ENCODE measurements at places on chromosomes 5 and 9.

GRCh38 chr5:113808956-113809355 lies 295.5 kb downstream of the YTHDC2 start:
- H3K27me3 ChIP-seq, result no peaks in the 10 kb centered on the region
- no peak overlapping the region for H3K27ac ChIP-seq
- no peaks in the 10 kb centered on the region for H3K36me3 ChIP-seq

- peaks cover 8% of the 10 kb centered on the region for H3K27me3 ChIP-seq
- H3K27ac ChIP-seq, result no peak overlapping the region
- H3K4me1 ChIP-seq, result peaks cover 10% of the 10 kb centered on the region
- H3K4me3 ChIP-seq, result no peak overlapping the region
- DNase-seq, result no peak
Measured at GRCh38 chr5:74239261-74239660, 401.3 kb downstream of the ENC1 start.

DNA sequence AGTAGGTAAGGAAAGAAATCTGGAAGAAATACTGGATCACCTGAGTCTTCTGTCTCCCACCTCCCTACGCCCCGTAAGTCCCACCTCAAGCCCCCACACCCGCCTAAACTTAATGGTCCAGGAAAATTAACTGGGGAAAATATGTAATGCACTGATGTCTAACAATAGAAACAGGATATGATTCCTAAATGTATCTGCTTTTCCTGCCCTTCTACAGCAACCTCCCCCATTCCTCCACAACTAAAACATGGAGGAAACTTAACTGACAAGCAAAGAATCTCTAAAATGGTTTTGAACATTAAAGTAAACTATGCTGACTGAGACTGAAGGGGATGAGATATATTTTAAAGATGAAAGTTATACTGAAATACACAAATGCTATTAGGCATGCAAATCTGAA lies 10.4 kb downstream of the RFX3 start:
- H3K36me3 ChIP-seq, result peaks cover 11% of the 10 kb centered on the region
- no peaks in the 10 kb centered on the region for H3K27me3 ChIP-seq
- no peak overlapping the region for H3K4me3 ChIP-seq
- peaks cover 8% of the 10 kb centered on the region for H3K4me1 ChIP-seq

DNA sequence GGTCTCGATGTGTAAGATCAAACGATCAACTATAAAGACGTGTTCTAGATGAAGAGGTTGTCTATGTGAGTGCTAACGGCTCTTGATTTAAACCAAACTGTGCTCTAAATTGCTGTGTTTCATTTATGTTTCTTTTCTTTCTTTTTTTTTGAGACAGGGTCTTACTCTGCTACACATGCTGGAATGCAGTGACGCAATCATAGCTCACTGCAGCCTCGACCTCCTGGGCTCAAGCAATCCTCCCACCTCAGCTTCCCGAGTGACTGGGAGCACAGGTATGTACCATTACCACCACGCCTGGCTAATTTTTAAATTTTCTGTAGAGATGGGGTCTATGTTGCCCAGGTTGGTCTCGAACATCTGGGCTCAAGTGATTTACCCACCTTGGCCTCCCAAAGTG lies 24.0 kb upstream of the RNF130 start:
- H3K4me1 ChIP-seq, result peaks cover 30% of the 10 kb centered on the region
- peak overlapping the region; percentile 15 for H3K27ac ChIP-seq
- DNase-seq, result no peak
- H3K36me3 ChIP-seq, result peaks cover 6% of the 10 kb centered on the region
- H3K4me3 ChIP-seq, result no peak overlapping the region

- H3K36me3 ChIP-seq, result no peaks in the 10 kb centered on the region
- H3K27ac ChIP-seq, result no peak overlapping the region
Measured at GRCh38 chr5:56443826-56444225, 210.7 kb upstream of the ANKRD55 start.

- no peaks in the 10 kb centered on the region for H3K36me3 ChIP-seq
- H3K4me3 ChIP-seq, result no peak overlapping the region
- H3K27ac ChIP-seq, result no peak overlapping the region
- DNase-seq, result no peak
- H3K27me3 ChIP-seq, result peaks cover 16% of the 10 kb centered on the region
Measured at GRCh38 chr5:5739490-5739945, 317.0 kb downstream of the ICE1 start.

GRCh38 chr5:97726106-97726505 lies 543.1 kb upstream of the RIOK2 start:
- H3K4me1 ChIP-seq, result no peaks in the 10 kb centered on the region
- no peak overlapping the region for H3K4me3 ChIP-seq
- no peak for DNase-seq
- H3K27ac ChIP-seq, result no peak overlapping the region

GRCh38 chr9:93599571-93600403 lies 23.4 kb downstream of the PHF2 start:
- H3K4me3 ChIP-seq, result no peak overlapping the region
- no peak for DNase-seq
- peaks cover 20% of the 10 kb centered on the region for H3K36me3 ChIP-seq
- peaks cover 50% of the 10 kb centered on the region for H3K4me1 ChIP-seq

GRCh38 chr5:29697278-29697677 lies 1496.2 kb upstream of the CDH6 start:
- no peak overlapping the region for H3K4me3 ChIP-seq
- H3K27ac ChIP-seq, result no peak overlapping the region
- H3K36me3 ChIP-seq, result no peaks in the 10 kb centered on the region
- no peaks in the 10 kb centered on the region for H3K27me3 ChIP-seq
- no peaks in the 10 kb centered on the region for H3K4me1 ChIP-seq
- no peak for DNase-seq

DNA sequence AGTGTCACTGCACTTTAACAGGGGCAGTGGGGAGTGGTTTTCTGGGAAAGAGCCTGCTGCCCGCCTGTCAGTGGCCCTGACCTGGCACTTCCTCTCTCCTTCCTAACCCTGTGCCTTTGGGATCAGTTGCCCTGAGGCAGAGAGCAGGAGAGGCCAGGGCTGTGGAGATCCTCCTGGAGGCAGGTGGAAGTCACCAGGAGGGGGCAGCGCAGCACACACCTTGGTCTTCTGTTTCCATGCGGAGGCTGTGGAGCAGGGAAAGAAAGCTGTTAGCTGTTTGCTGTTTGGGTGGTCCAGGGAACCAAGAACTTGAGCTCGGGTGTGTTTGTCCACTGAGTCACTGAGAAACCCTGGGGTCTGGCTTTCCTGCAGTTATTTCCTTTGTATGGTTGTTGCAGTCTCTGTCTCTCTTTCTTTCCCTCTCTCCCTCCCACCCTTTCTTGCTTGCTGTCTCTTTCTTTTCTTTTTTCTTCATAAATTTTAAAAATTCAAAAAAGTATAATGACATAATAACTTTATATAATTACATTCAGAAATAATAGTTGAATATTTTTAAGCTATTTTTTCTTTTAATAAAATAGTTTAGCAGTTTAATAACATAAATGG lies 28.1 kb downstream of the NTRK2 start:
- no peak overlapping the region for H3K27ac ChIP-seq
- DNase-seq, result peak; percentile 73
- H3K27me3 ChIP-seq, result peaks cover 4% of the 10 kb centered on the region
- H3K4me1 ChIP-seq, result peaks cover 36% of the 10 kb centered on the region
- no peak overlapping the region for H3K4me3 ChIP-seq

DNA sequence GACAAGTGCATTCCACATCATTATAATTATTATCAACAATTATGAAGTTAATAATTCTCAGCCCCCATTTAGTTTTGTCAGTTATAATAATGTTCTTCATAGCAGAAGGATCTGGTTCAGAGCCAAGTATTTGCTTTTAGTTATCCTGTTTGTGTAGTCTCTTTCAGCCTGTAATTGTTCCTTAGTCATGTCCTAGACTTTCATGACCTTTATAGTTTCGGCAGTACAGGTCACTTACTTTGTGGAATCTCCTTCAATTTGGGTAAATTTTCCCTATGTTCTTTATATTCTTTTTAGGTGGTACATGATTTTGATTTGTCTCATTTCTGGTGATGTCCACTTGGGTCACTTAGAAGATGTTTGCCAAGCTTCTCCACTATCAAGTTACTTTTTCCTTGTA lies 34.3 kb downstream of the UBE2R2 start:
- H3K4me1 ChIP-seq, result peaks cover 16% of the 10 kb centered on the region
- H3K27ac ChIP-seq, result peak overlapping the region; percentile 57
- no peak overlapping the region for H3K4me3 ChIP-seq

GRCh38 chr9:124688238-124688904 lies 82.7 kb downstream of the NR6A1 start:
- H3K27ac ChIP-seq, result no peak overlapping the region
- DNase-seq, result no peak
- H3K27me3 ChIP-seq, result no peaks in the 10 kb centered on the region
- H3K36me3 ChIP-seq, result peaks cover 59% of the 10 kb centered on the region
- H3K4me3 ChIP-seq, result no peak overlapping the region

DNA sequence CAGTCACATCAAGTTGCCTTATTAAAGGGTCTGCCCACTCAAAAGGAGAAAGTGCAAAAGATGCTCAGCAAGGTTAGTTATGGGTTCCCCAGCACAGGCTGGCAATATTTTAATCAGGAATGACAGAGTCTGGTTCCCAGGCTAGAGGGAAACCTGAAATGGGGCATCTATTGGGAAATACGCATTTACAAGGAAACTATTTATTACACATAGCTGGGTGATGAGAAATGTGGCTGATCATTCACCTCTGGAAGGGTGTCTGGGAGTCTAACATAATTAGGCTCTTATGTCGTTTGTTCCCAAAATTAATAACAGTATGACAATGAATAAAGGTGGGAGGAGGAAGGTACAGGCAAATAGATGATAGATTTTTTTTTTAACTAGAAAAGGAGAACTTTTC lies 314.7 kb downstream of the ENC1 start:
- no peak overlapping the region for H3K27ac ChIP-seq
- no peaks in the 10 kb centered on the region for H3K36me3 ChIP-seq
- H3K4me1 ChIP-seq, result peaks cover 36% of the 10 kb centered on the region
- peaks cover 13% of the 10 kb centered on the region for H3K27me3 ChIP-seq
- no peak overlapping the region for H3K4me3 ChIP-seq

DNA sequence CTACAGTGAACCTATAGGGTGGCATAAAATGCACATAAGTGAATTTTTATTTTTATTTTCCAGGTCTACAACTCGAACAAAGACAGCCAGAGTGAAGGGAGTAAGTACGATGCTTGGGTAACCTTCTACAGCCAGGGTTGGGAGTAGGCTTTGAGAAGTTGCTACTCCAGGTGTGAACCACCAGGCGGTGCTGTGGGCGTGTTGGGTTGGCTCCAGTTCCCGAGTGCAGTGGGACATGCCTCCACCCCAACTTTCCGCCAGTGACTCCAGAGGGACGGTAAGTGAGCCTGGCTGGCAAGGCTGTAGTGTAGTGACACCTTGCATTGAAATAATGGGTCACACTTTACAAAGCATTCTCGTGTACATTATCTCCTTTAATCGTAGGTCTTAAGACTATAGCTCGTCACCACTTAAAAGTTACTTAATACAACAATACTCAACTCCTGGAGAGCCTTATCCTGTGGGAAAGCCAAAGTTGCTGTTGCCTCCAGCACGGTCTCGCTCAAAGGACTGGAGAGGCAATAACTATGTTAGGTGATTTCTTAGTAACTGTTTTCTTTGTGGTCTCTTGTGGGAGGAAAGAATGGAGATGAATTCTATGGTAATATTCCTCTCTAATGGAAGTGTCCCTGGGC lies 244.0 kb downstream of the ARHGAP26 start:
- H3K36me3 ChIP-seq, result peaks cover 7% of the 10 kb centered on the region
- no peak overlapping the region for H3K4me3 ChIP-seq
- no peak overlapping the region for H3K27ac ChIP-seq
- DNase-seq, result peak; percentile 59

DNA sequence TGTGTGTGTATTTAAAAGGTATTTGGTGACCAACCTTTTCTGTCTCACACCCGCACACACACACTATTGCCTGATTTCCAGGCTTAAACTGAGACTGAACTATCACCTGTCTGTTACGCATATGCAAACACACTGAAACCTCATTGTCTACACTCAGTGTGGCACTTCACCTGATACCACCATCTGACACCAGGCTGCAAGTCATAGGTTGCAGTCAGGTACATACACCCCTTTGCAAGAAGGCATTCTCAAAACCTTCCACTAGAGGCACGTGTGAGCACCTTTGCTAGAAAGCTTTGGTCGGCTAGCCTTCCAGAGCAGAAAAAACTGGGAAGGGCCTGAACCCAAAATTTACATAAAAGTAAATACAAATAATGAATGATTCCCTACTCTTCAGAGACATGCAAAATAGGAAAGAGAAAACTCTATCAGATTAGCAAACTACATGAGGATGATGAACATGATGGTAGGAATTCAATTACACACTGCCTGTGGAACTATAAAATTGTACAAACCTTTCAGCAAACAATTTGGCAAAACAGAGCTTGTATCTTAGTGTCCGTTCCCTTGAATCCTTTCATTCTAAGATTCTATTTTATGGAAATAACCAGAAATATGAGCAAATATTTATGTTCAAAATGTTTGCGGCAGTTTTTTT lies 5.9 kb upstream of the FOXD1 start:
- no peak overlapping the region for H3K4me3 ChIP-seq
- H3K36me3 ChIP-seq, result no peaks in the 10 kb centered on the region
- peaks cover 9% of the 10 kb centered on the region for H3K4me1 ChIP-seq
- H3K27ac ChIP-seq, result no peak overlapping the region
- H3K27me3 ChIP-seq, result peaks cover 54% of the 10 kb centered on the region

DNA sequence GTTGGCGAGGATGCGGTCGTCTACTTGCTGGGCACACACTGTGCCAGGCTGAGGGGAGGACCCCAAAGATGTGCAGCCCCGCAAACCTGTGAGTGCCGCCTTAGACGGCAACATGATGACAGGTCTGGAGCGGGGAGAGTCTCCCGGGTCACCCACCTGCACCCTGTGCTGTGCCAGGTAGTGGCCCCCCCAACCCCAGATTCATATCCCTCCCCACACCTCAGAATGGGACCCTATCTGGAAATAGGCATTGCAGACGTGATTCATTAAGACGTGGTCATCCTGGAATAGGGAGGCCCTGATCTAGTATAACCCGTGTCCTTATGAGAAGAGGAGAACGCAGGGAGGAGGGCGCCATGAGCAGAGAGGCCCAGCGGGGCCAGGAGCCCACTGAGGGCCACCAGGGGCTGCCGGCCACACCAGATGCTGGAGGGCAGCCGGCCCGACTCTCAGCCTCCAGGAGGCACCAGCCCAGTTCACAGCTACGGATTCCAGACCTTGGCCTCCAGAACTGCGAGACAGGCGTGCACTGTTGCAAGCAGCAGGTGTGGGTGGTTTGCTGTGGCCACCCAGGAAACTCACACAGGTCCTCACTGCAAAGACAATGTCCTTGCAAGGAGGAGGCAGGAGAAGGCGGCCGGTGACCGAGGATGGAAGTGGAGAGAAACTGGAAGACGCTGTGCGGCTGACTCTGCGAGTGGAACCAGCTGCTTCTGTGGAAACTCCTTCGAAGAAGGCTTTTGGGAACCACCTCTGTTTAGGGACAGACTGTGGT lies 131.9 kb upstream of the LPCAT1 start:
- H3K4me3 ChIP-seq, result no peak overlapping the region
- H3K27me3 ChIP-seq, result peaks cover 50% of the 10 kb centered on the region
- H3K36me3 ChIP-seq, result no peaks in the 10 kb centered on the region
- H3K27ac ChIP-seq, result no peak overlapping the region

Measured in nephron progenitor cell (in vitro differentiated cells).